ENCODE measurements at places on chromosomes 1 and 21.

DNA sequence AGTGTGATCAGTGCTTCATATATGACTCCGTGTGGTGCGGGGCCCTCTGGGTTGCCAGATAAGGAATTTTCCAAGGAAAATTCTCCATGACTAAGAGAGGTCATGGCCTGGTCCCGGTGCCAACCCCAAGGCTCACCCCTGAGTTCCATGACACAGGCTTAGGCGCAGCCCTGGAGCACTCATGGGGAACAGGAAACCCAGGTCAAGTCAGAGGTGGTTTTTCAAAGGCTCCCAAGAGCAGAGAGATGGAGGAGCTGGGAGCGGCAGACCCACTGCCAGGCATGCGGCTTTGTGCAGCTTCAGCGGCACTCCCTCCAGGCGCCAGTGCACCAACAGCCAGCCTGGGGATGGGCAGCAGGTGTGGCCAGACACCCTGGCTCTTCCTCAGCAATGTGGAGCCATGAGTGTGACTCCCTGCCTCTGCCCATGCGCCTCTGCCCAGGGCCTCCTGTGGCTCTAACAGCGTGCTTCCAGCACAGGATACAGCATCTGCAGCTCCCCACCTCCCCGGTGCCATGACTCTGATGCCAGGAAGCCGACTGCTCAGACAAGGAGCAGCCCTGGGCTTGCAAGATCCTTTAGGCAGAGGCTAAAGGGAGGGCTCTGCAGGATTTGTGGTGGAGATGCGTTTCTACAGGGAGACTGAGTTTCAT, 47.3 kb downstream of the GPR161 start:
- DNase-seq, result no peak

DNA sequence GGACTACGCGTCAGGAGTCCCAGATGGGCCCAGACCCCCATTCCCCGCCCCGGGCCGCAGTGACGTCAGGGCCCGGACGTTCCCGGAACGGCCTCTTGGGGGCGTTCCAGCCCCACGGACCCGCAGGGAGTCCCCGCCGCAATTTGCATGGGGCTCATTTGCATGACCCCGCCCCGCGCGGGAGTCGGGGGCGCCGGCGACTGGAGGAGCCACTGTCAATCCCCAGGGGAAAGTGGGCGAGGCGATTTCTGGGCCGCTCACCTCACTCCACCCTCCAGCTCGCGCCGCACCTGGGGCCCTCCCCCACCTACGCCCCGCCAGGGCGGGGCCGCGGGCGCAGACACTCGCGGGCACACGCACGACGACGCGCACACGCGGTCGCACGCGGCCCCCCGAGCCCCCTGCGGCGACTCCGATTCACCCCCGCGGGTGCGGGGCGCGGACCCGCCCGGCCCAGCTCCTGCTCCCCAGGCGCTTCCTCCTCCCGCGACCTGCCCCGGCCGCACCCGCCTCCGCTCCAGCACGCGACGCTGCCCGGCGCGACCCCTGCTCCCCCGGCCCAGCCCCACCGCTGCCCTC, 13.2 kb downstream of the AGRN start:
- peak; percentile 75 for DNase-seq

GRCh38 chr1:27306892-27307761, 14.8 kb upstream of the TMEM222 start:
- DNase-seq, result no peak

- no peak for DNase-seq
Measured at GRCh38 chr1:76109404-76109803, 34.9 kb downstream of the ST6GALNAC3 start.

DNA sequence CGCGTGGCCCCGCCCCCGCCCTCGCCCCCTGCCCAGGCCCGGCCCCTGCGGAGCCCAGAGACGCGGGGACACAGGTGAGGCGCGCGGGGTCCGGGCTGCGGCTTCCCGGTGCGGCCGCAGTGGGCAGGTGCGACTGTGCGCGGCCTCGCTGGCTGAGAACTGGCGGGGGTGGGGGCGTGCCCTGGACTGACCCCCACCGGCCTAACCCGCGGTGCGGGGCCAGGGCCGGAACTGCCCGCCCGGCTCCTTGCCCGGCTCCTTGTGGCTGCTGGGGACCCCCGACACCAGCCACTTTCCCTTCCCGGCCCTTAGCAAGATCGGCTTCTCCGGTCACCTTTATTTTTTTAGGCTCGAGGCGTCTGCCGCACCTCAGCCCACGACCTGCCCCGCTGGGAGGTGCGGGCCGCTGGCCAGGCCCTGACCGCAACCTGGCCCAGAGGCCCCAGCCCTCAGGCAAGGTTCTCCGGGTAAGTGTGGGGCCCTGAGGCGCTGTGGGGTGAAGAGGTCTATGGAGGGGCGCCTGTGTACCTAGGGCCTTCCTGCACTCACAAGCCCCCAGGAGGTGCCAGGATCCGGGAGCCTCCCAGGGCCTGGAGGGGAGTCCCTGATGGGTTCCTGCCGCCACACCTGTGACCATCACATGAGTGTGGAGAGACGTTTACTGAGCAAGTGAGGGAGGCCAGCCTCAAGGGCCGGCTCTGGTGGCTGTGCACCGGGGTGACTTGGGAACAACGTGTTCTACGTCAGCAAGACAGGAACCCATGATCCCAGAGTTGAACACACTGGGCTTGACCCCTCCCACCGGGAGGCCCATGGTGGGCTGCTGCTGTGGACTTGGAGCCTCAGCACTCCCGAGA, at the start of gene SMIM1:
Gene SMIM1 (plus strand): TSS at position 35 of the 857 bp plus-strand sequence. CDS start 2,625 bp downstream, outside the sequence.
- DNase-seq, result no peak

GRCh38 chr1:53111073-53111556, 31.3 kb downstream of the SLC1A7 start:
- DNase-seq, result no peak

GRCh38 chr1:172484252-172484651, 40.4 kb upstream of the PIGC start:
- no peak for DNase-seq

- no peak for DNase-seq
Measured at GRCh38 chr1:233477359-233477758, 136.5 kb upstream of the KCNK1 start.

DNA sequence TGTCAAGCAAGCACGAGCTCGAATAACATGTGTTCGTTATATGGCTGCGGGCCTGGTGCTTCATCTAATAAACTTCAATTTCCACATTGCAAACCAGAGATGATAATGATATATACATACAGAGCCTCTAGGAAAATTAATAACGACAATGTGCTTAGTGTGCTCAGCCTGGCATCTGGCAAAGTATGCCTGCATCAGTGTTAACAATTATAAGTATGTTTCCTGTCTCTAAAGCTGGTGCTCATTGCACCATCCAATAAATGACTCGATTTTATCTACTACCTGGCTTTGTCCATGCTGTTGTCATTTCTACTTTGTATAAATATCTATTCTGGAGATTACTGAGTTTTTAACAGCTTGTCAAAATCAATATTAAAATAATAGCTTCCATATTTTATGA, 1402.6 kb downstream of the MRPL39 start:
- DNase-seq, result no peak

DNA sequence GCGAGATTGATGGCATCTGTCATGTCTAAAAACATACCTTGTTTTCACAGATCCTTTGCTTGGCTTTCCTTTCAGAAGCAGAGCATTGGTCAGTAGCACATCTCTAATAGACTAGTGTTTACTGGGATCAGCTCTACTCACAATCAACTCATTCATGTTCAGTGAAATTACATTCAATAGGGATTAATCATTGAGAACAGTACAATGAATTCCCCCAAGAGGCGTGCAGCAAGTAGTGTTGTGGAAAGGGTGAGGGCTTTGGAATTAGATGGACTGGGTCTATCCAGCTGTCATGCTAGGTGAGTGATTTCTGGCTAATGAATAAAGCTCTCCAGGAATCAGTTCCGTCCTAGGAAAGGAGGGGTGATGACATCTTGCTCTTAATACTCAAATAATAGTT, 155.2 kb upstream of the COA6 start:
- DNase-seq, result no peak

GRCh38 chr1:118925651-118926050, 62.5 kb downstream of the TBX15 start:
- DNase-seq, result no peak

GRCh38 chr1:207032528-207033017, at the start of gene C1orf116:
Gene C1orf116 (minus strand): TSS chr1:207032756. CDS start chr1:207027598, 5,158 bp downstream.
- DNase-seq, result no peak

DNA sequence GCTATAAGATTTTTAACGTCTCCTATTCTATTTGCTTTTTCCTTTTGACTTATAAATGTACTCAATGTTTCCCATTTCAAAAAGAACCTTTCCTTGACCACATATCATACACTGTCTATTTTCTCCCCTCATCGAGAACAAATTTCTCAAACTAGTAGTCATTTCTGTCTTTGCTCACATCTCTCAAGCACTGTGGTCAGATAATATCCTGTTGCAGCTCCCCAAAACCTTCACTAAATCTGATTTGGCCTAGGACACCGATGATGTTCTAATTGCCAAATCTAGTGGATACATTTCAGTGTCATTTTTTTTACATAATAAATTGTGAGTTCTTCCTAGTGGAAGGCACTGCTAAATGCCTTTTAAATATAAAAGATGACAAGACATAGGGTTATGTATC, 19.4 kb downstream of the CXADR start:
- DNase-seq, result no peak

GRCh38 chr1:13730291-13730690, 30.3 kb downstream of the PRDM2 start:
- no peak for DNase-seq

- DNase-seq, result no peak
Measured at GRCh38 chr1:199046618-199047017, 407.8 kb downstream of the PTPRC start.

DNA sequence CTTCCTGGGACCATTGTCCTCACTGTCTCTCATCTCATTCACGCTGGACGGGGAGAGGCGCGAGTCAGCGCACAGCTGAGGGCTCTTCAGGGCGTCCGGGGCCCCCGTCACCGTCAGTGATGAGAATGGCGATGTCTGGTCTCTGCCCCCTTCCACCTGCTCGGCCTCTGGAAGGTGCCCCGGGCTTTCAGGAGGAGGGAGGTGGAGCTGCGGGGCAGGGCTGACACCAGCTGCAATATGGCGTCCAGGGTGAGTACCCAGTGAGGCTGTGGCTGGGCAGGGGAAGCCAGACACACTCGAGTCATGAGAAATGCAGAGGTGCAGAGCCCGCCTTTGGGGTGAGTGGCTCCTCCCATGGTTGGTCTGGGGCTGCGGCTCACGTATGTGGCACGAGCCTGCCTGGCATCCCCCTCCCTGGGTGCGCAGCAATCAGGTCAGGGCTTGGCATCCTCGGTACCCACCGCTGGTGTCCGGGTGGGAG, 15.1 kb downstream of the MORN1 start:
- DNase-seq, result no peak

DNA sequence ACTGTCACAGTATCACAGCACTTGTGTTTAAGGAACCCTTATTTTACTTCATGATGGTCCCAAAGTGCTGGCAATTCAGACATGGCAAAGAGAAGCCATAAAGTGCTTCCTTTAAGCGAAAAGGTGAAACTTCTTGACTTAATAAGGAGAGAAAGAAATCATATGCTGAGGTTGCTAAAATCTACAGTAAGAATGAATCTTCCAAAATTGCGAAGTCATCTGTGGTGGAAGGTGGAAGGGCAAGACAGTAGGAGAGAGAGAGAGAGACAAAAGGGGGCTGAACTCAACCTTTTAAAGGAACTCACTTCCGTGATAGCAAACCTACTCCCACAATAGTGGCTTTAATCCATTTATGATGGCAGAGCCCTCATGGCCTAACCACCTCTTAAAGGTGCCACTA, 19.3 kb upstream of the AADACL3 start:
- no peak for DNase-seq

DNA sequence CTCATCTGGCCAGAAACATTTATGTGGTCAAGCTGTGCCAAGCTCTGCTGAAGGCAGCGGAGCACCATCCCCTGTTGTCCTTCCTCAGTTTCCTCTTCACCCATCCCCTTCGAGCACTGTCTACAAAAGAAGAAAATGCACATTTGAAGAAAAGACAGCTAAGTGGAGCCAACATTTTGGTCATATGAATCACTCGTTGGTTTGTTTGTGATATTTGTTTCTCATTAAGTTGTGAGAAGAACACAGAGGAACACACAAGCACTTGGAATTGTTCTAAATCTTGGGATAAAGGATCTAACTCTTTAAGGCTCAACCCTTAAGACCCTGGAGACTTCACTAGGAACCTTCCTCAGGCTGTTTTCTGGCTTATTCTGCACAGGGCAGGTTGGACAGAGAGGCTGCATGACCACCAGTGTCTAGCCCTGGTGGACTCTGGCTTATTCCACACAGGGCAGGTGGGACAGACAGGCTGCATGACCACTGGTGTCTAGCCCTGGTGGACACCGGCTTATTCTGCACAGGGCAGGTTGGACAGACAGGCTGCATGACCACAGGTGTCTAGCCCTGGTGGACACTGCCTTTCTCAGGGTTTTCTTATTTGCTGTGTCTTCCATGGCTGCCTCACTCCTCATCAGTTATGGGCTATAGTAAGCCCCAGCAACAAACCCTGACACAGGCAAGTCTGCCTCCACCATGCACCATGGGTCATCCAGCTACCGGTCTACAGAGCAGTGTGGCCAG, 35.3 kb upstream of the COL6A2 start:
- no peak for DNase-seq

DNA sequence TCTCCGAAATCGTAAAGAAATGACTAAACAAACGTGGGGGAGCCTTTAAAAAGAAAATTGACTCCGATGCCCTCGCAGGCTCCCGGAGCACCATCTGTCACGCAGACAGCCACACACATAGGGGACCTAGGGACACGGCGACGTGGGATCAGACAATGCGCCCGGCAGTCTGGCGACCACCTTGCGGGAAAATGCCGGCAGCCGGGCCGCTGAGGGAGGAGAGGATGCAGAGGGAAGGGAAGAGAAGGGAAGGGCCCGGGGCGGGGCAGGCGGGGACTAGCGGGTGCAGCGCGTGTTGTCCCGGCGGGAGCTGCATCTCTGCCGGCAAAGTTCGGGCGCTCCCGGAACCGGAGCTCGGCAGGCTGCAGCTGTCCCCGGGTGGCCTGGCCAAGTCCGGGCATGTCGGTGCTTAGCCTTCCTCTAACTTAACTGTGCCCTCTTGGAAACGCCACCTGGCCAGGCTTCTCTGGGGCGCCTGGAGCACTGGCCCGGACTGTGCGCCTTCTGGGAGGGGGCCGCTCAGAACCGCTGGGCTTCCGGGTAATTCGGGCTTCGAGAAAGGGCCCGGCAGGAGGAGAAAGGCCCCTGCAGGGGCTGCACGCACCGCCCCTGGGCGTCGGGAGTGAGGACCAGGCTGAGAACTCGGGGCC, 1.8 kb downstream of the NHLH2 start:
- DNase-seq, result no peak

- DNase-seq, result no peak
Measured at GRCh38 chr1:230424391-230425251, 1.5 kb downstream of the PGBD5 start.

- no peak for DNase-seq
Measured at GRCh38 chr1:190578526-190578925, 100.9 kb upstream of the BRINP3 start.

GRCh38 chr1:213790565-213790964, 197.2 kb upstream of the PROX1 start:
- DNase-seq, result no peak

Data from T-helper 9 cell (primary cell).